SHP77 (cell line): ENCODE measurements at places on chromosomes 2 and 18.
A peak's percentile ranks its signal among the peaks of the same experiment; 100 is the strongest.

- DNase-seq, result no peak
Observed at GRCh38 chr2:207042841-207043240, 103.5 kb downstream of the CPO start.

DNA sequence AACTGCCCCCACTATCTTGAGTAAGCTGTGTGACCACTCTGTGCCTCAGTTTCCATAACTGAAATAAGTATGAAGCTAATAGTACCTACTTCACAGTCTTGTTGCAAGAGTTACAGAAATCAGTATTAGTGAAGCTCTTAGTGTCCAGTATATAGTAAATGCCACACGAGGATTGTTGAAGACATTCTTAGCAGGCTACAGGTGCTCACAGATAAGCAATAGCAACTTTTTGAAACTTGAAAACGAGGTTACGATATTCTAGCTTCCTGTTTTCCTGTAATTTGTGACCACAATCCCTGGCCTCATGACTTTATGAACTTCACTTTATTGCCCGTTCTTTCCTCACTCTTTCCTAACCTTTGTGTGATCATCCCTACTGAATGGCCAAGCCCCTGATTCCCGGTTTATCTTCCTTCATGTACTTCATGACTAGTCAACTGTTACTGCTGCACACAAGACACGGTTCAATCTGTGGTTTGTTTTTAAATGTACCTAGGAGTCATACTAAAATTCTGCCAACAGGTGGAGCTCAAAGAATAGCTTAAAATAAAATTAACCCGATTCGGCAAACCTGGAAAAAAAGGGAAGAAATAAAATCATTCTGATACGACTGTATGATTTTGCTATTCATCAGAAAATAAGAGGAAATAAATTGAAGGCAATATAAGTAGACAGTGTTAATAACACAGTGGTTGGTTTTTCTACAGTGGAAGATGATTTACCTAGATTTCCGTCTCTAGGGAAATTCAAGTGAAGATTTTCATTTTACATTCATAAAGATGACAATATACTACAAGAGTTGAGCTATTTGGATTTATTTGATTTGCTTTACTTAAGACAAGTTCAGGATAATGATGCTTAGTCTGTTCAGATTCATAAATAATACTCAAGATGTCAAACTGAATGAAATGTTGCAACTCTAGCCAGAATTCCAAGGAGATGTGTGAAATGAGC, 38.1 kb upstream of the STAT1 start:
- peak; percentile 4 for DNase-seq

- no peak for DNase-seq
Observed at GRCh38 chr2:4188561-4188960, 485.2 kb downstream of the DCDC2C start.

- DNase-seq, result no peak
Observed at GRCh38 chr2:207847098-207847806, 77.5 kb upstream of the FZD5 start.

DNA sequence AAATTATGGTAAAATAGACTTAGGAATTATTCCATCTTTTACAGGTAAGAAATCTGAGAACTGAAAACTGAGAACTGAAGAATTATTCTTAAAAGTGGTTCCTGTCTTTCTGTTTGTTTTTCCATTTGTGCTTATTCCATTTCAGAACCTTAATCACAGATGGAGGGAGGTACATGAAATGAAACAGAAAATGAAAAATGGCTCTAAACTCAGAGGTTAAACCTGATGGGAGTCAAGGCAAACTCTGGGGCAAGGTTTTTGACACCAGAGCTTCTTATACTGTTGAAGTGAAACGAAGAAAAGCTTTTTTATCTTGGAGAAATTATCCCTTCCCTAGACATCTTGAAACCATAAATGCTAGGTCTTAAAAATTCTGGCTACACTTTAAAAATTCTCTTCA, 182.1 kb downstream of the ZNF804A start:
- no peak for DNase-seq

GRCh38 chr2:227805578-227805977, 8.1 kb upstream of the CCL20 start:
- no peak for DNase-seq

DNA sequence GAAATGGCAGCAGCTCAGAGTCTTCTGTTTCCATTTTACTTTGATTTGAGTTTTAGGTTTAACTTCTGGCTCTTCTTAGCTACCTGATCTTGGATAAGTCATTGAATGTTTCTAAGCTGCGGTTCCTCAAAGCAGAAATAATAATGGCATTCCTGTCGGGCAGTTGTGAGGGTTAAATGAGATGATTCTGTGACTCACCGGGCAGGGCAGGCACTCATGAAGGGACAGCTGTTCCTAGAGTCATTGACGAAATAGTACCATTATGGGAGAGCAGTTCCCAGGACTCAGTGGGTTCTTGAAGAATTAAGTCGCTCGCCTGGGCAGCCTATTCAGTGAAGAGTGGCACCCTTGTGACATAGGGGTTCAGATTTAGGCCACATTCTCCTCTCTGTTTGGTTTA, 10.3 kb downstream of the TRIB2 start:
- no peak for DNase-seq

GRCh38 chr2:84177733-84178132, 281.3 kb downstream of the SUCLG1 start:
- no peak for DNase-seq

DNA sequence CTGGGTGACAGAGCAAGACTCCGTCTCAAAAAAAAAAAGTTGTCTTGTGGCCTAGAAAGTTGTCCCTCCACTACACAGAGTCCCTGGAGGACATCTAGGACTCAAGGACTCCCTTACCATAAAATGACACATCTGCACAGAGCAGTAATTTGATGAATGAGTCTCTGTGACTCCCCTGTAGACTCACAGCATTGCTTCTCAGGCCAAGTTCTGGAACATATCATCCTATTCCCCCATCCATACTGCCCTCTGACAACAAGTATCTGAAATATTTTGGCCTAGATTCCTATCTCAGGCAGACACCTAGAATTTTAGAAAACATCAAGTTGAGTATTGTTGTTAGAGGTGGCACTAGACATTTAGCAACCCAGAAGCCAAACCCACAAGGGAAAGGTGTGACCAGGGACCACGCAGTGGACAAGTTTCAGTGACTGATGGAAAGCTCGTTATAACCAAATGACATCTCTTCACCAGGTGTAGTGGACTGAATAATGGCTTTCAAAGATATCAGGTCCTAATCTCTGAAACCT, 97.9 kb upstream of the ATP8B1 start:
- no peak for DNase-seq

DNA sequence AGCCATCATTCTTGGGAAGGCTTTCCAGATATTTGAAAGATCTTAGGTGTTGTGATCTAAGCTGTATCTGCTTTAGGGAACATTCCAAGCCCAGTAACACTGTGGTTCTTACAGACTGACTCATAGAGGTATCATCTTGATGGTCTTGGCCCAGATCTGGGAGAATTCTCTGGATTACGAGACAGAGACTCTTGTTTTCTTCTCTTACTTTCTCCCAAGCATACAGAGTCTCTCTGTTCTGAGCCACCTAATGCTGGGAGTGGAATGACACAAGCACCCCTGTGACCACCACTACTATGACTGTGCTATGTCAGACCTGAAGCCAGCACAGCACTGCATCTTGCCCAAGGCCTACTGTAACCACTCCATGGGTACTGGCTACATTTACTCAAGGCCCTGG, 81.0 kb upstream of the EPAS1 start:
- no peak for DNase-seq

DNA sequence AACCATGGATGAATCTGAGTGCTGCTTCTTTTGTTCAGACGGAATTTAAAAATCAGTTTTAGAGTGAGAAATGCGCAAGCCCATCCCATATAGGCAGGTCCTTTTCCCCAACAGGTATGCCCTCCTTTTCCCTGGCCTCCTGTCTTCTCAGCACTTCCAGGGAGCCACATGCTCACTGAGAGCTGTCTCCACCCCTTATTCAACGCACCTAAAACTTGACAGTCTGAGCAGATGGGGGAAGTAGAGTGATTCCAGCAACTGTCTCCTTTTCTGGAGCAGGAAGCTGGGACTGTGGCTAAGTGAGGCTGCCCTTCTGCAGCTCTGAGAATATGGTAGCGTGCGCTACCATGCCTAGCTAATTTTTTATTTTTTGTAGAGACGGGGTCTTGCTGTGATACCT, 53.1 kb upstream of the NOSTRIN start:
- no peak for DNase-seq

DNA sequence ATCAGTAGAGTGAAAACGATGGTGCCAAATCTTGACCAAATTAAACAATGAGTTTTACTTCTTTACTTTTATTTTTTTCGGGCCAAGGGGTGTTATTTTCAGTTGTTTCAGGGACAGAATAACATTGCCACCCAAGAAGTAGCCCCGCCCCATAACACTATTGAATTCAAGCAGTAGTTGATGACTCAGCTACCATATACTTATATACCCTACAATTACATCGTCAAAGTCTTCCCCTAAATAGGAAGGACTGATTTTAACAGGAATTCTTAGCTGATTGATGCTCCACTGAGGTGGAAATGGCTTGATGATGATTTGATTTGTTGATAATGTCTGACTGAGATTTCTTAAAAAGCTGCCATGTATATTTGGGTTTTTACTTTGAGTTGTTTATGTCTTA, 24.7 kb downstream of the LYPD6B start:
- no peak for DNase-seq

- DNase-seq, result no peak
Observed at GRCh38 chr18:12065397-12065796, 28.2 kb upstream of the ANKRD62 start.

GRCh38 chr18:22311301-22311700, 106.4 kb downstream of the CTAGE1 start:
- no peak for DNase-seq
